ENCODE measurements at places on chromosomes 4 and X.

DNA sequence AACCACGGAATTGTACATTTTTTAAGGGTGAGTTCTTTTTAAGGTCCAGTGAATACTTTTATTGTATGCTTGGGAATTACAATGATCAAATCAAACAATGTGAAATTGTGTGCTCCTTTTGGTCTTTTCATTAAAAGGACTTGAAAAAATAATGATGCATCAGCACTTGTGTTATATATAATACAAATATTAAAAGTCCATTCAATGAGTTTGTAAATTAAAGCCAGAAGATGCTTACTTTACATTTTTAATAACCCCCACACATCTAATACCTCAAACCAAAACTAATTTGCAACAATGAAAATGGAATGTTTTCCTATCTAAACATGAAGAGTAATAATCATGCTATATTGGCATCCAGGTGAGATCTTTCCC lies 369.8 kb upstream of the LCORL start:
- no peak for DNase-seq

- DNase-seq: no peak
These were observed 184.0 kb downstream of the BMPR1B start for GRCh38 chr4:94941706-94942105.

DNA sequence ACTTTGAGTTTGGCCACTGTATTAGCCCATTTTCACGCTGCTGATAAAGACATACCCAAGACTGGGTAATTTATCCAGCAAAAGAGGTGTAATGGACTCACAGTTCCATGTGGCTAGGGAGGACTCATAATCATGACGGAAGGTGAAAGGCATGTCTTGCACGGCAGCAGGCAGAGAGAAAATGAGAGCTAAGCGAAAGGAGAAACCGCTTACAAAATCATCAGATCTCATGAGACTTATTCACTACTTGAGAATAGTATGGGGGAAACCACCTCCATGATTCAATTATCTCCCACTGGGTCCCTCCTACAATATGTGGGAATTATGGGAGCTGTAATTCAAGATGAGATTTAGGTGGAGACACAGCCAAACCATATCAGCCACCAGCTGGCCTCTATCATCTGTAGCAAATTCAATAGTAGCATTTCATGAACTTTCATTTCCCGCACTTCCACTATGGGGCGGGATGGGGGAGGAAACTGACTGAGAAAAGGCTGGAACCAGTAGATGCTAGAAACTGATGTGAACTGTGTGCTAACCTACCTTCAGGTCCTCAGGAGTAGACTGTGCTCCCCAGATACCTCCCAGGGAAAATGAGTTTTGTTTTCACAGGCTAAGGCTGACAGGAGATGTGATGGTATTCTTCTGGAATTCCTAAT lies 35.3 kb upstream of the LGI2 start:
- no peak for DNase-seq

- DNase-seq: no peak
These were observed 1.6 kb downstream of the BANK1 start for GRCh38 chr4:101792056-101792590.

GRCh38 chr4:85773372-85773771 lies 298.4 kb downstream of the ARHGAP24 start:
- no peak for DNase-seq

- no peak for DNase-seq
These were observed 13.2 kb upstream of the PCDH18 start for GRCh38 chr4:137545461-137545861.

DNA sequence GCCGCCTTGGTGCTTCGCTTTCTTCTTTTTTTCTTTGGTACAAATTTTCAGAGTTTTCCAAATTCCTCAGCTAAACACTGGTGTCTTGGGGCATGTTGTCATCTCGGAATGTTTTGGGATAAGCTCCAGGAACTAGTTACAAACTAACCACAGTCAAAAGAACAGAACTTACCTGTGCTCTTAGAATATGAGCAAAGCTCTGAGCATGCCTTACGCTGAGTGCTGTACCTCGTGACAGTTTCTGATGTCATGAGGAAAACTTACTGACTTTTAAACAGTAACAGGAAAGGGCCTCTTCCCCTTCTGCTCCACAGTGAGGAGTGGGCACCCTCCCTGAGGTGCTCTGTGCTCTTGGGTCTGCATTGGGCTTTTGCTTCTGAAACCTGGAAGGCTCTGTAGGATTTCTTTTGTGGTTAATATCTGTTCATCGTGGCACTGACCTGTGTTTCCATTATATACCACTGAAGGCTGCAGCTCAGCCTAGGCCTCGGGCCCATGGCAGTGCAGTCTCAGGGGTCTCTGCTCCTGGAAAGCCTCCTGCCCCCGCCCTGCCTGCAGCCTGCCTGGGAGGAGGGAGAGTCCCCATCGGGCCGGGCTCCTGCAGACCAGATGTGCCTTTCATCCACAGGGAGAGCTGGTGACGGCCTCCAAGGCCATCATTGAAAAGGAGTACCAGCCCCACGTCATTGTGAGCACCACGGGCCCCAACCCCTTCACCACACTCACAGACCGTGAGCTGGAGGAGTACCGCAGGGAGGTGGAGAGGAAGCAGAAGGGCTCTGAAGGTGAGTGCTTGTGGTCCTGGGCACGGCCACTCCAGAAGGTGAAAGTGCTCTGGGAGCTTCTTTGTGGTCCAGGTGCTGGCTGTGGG lies 48.7 kb downstream of the NOP14 start:
- DNase-seq: no peak

GRCh38 chrX:120647127-120647526 lies 17.3 kb upstream of the C1GALT1C1 start:
- no peak for DNase-seq

DNA sequence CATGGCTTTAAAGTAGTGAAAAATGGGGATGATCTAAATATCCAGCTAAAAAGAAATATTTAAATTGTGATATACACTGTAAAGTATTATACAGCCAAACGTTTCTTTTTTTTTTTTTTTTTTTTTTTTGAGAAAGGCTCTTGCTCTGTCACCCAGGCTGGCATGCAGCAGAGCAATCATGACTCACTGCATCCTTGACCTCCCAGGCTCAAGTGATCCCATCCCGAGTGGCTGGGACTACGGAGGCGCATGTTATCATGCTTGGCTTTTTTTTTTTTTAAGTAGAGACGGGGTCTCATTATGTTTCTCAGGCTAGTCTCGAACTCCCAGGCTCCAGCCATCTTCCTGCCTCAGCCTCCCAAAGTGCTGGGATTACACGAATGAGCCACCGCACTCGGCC lies 17.1 kb downstream of the SMIM14 start:
- no peak for DNase-seq

GRCh38 chr4:112284166-112284565 lies 1.5 kb downstream of the TIFA start:
- DNase-seq: no peak

DNA sequence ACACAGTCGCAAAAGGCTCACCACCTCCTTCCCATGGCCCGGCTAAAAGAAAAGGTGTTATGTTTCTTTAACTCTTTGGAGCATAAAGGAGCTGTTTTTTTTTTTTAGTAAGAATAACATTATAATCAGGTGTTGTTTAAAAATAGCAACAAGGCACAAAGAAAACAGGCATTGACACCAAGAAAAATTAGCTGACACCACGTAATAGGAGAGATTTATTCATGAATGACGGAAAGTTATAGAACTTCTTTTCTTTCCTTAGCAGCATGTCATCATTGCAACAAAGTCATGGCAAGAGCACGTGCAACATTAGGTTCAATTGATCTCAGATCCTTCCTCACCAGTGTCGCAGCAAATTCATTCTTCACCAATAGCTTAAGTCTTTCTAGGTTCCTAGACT lies 302.9 kb upstream of the ZFP42 start:
- no peak for DNase-seq

- DNase-seq: no peak
These were observed 79.3 kb upstream of the DYNLT3 start for GRCh38 chrX:37926700-37927099.

DNA sequence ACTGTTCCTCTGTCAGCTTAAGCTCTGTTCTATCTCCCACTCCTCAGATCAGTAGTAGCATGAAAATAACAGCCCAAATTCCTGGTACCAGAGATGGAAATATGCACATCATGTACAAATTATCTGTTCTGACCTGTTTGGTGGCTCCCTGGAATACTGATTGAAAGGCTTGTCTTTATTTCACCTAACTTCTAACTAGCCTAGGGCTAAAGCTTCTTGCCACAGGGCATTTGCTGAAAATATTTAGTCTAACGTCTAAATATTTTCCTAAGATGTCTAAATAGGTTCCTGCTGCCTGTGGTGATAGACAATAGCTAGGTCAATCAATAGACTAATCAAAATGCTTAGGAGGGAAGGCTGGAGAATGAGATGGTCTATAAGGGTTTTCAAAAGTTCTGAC lies 12.9 kb upstream of the PRMT9 start:
- DNase-seq: no peak

- DNase-seq: no peak
These were observed 724 bp downstream of the THOC2 start for GRCh38 chrX:123731987-123732669.

GRCh38 chr4:2087170-2087569 lies 28.0 kb downstream of the NAT8L start:
- DNase-seq: no peak

DNA sequence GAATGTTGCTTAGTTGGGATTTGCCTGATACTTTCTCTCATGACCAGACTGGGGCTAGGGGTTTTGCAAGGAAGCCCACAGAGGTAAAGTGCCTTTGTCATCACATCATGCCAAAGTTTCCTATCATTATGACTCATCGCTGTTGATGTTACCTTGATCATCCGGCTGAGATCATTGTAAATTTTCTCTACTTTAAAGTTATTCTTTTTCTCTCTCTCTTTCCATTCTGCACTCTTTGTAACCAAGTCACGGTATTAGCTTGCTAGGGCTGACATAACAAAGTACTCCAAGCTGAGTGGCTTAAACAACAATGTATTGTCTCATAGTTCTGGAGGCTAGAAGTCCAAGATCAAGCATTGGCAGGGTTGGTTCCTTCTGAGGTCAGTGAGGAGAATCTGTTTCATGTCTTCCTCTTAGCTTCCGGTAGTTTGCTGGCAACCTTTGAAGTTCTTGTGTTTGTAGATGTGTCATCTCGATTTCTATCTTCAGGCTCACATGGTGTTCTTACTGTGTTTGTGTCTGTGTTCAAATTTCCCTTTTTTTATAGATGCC lies 113.0 kb downstream of the DTHD1 start:
- no peak for DNase-seq

DNA sequence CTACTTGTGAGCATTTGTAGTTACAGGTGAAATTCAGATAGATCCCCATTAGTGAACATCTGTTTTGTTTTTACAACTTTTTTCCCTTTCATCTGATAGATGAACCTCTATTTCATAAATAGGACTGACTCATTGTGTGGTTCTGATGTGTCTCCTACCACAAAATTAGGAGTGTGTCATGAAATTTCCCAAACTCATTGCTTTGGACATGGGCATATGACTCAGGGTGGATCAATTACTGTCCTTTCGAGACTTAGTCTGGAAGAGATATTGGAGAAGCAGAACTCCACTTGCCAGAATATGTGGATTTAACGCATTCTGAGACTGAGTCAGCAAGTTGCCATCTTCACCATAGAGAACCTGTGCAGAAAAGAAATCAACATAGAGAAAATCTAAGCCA lies 53.5 kb upstream of the PCDH10 start:
- DNase-seq: no peak

DNA sequence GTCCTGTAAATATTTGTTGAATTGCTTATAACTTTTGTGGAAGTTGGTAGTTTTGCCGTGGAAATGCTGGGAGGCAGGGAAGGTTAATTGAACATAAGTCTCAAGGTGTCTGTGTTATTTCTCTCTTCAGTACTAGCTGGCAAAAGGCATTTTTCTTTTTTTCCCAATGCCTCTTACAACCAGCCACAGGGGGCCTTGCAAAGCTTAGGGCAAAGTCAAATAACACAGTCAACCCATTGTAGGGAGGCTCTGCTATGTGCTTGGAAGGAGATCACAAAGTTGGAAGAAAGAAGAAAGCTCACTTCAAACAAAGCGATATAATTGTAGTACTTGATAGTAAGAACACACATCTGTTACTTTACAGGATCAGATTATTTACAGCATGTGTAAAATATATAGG lies 802.6 kb downstream of the PDHA2 start:
- no peak for DNase-seq

DNA sequence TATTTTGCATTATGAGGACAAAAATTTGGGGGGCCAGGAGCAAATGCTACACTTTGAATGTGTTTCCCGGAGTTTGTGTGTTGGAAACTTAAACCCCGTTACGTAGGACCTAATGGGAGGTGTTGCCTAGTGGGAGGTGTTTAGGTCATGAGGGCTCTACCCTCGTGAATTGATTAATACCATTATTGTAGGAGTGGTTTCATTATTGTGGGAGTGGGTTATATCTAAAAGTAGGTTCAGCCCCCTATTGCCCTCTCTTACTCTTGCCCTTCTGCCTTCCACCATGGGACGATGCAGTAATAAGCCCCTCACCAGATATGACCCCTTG lies 15.5 kb downstream of the UBA6 start:
- no peak for DNase-seq

GRCh38 chr4:59387759-59388758 lies 1812.1 kb upstream of the ADGRL3 start:
- DNase-seq: no peak

DNA sequence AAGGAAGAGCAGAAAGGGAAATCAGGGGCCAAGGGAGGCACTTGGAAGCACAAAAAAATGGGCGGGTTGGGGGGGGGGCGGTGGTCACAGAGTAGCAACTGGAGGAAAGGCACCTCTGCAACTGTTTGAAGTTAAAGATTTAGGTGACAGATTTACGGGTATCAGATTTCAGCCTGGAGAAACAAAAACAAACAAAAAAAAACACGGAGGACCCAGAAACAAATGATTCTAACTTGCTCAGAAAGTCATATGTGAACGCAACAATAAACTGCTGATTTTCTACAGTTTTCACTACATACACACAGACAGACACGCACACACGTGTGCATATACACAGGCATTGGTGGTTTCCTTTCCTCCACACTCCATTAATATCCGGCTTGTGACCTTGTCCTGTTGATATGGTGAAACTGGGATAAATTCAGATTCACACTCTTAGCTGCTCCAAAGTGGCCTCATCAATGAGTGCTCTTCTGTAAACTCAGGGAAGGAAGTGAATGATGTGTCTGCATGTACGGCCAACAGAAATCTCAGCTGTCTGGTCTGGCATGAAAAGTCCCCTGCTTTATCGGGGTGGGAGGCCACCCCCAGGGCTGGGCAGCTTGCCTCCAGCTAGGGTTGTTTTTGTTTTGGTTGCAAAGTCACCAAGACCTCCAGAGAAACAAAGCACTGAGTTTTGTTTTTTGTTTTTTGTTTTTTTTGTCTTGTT lies 54.3 kb downstream of the CHST7 start:
- no peak for DNase-seq

- no peak for DNase-seq
These were observed 86.4 kb upstream of the FAM9C start for GRCh38 chrX:13130816-13131215.

DNA sequence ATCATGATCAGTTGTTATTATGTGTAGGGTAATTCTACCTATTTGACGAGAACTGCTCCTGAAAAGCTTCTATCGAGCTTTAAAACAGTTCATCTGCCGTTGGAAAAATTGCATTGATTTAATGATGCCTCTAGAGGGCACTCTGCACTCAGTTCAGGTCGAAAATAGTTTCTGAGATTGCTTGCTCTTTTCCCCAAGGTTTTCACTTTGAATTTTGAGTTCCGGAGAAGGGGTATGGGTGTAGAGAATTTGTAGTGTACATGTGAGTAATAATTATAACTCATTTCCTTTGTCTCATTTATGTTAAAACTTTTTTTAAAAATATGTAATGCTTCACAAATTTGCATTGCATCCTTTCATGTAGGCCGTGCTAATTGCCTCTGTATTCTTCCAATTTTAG lies 28.4 kb upstream of the TNIP3 start:
- DNase-seq: no peak

- DNase-seq: no peak
These were observed 60.7 kb downstream of the ZFX start for GRCh38 chrX:24210190-24210589.

All from GM12891 (cell line).